ENCODE measurements at places on chromosomes 12 and 14. TPM values are rescaled to one million over a fixed set of nuclear protein-coding genes. Genes with fewer than 3 reads are reported as not detected.

The GLS2 gene
- under 0.01 TPM for total RNA-seq

The WSB2 gene
- total RNA-seq = 107 TPM

The MUCL1 gene
- not detected for total RNA-seq

The FOXG1 gene
- total RNA-seq = 0.15 TPM

The GDF11 gene
- 14.3 TPM for total RNA-seq

The PRIMA1 gene
- total RNA-seq = not detected

The MMP19 gene
- 12.6 TPM for total RNA-seq

The KRT75 gene
- not detected for total RNA-seq

The RAB35 gene
- 35.2 TPM for total RNA-seq

The SMAGP gene
- total RNA-seq = 30.5 TPM

The ALKBH1 gene
- 11.0 TPM for total RNA-seq

The B4GALNT3 gene
- under 0.01 TPM for total RNA-seq

The HOXC4 gene
- total RNA-seq = 1.6 TPM

The CMKLR1 gene
- total RNA-seq = under 0.01 TPM

The CYP46A1 gene
- not detected for total RNA-seq

The MIPOL1 gene
- 7.6 TPM for total RNA-seq

The IL26 gene
- total RNA-seq = not detected

The MYF5 gene
- not detected for total RNA-seq

The GLT1D1 gene
- total RNA-seq = not detected
